Non-pigmented ciliary epithelial cell (primary cell): ENCODE measurements at places on chromosomes 16 and 17.
A peak's percentile ranks its signal among the peaks of the same experiment; 100 is the strongest.

GRCh38 chr17:49382556-49382955, 20.5 kb upstream of the ZNF652 start:
- DNase-seq, result no peak

- no peak for DNase-seq
Measured at GRCh38 chr17:65103896-65104295, 33.3 kb upstream of the RGS9 start.

- DNase-seq, result peak; percentile 65
Measured at GRCh38 chr17:37047631-37048104, 98.9 kb downstream of the AATF start.

- no peak for DNase-seq
Measured at GRCh38 chr17:29255926-29256522, 9.4 kb downstream of the CRYBA1 start.

- DNase-seq, result no peak
Measured at GRCh38 chr17:36182176-36183000, 6.0 kb upstream of the TBC1D3B start.

- DNase-seq, result no peak
Measured at GRCh38 chr16:11605564-11605886, 18.8 kb upstream of the LITAF start.

DNA sequence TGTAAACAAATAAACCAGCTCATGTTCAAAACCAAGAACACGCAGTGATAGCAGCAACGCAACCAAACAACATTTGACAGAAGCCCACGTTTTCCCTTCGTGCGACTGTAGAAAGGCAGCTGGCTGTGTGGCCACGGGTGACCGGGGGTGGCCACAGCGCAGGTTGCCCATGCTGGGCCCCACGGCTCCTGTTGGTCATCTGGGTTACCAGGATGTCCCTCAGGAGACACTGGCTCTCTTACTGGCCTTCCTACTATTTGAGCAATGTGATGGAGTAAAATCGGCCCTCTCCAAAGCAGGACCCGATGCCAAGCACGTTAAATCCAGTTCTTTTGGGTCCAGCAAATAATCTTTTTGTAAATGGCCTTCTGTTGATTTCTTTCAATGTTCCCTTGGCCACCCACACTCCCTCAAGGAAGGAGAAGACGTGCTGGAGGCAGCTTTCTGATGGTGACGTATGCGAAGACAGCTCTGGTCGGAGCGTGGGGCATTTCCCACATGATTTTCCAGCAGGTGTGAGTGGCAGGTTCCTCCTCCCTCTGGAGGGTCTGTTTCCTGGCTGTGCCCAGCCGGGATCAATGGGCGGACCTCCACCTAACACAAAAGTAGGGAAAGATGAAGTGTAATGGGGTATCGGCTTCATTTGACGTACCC, 143.1 kb upstream of the CHMP6 start:
- DNase-seq, result no peak

GRCh38 chr17:60640503-60640902, 37.1 kb upstream of the BCAS3 start:
- no peak for DNase-seq

DNA sequence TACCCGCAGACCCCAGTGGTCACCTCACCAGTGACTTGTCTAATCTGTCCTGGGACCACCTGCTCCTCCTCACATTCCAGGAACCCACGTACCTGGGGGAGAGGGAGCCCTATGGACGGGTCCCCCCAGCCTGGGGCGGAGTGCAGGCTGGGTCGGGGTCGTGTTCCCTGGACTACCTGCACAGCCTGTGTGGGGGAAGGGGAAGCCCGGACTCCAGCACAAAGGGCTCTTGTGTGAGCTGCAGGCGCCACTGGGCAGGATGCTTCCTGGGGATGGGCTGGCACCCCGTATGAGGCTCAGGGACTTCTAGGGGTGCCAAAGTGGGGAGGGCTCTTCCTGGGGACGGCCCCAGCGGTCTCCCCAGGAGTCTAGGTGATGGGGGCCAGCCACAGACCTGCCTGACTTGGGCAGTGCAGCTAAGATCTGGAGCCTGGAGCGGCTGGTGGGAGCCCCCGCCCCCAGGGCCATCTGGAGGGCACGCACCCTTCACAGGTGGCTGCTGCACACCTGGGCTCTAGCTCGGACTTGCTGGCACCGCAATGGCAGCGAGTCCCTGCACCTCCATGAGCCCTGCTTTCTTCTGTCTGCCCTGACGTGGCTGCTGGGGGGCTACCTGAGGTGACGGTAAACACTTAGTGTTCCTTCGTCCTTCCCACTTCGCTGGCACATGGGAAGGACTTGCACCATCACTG, 7.5 kb downstream of the VASN start:
- DNase-seq, result no peak

GRCh38 chr16:89140981-89141883, 30.3 kb upstream of the CDH15 start:
- no peak for DNase-seq

GRCh38 chr17:49121696-49122292, 10.8 kb upstream of the B4GALNT2 start:
- no peak for DNase-seq

- DNase-seq, result no peak
Measured at GRCh38 chr16:19432429-19432828, 14.7 kb downstream of the TMC5 start.

DNA sequence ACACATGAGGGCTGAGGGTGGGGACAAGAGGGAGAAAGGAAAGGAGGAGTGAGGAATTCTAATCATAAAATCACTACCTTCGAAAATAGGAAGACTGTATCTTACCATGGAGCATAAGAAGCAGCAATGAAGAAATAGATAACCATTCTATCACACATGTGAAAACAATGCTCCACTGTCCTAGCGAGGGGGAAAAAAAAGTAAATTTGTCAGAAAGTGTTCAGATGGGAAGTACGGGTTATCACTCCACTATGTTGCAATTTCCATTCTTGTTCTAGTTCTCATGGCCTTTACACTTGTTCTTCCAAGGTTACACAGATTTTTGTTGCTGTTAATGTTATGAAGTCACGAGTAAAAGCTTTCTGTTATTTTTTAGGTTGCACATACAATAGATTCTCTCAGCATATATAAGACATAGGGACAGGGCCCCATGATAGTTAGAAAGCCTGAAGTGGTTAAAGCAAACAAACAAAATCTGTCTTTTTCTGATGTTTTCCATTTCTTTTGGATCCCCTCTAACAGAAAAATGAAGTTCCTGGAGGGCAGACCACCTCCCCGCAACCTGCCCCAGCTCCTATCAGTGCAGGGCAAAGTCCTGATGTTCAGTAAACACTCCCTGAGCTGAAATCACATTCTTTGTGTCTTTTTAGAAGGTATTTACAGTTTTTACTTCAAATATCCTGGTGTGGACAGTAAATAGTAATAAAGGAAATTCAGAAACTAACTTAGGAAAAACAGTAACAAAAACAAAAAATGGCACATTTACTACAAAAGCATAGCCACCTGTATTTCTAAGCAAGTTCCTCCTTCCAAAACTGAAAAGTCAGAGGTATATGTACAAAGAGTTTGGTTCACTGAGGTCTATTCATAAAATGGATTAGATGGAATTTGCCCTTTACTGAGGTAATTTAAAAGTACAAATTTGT, 13.7 kb downstream of the MMD start:
- no peak for DNase-seq

GRCh38 chr16:73176577-73177013, 128.7 kb upstream of the ZFHX3 start:
- DNase-seq, result peak; percentile 81

DNA sequence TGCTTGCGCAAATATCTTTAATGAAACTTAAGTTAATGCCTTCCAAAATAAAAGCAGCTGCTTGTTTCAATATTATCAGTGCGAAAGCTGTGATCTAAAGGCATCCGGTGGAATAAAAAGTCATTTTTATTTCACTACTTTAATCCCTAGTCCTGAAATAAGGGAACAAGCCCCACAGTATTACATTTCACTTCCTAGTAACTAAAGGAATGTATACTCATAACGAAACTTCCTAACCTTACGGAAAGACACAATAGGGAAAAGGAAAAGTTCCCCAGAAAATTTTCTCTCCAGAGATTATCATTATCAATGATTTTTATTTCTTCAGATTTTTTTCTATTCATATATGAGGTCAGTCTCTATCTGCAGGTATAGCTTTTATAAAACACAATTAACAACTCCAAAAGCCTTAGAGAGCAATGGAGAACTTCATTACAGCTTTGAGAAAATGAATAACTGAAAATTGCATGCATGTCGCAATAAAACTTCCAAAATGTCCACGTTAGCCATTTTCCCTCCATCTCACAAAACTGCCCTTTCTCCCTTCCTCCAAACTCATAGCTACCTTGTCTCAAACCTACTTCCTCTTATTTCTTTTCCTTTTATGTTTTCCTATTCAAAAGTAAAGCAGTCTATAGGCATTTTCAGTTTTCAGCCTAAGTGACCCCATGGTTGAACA, 154.3 kb upstream of the MED13 start:
- DNase-seq, result no peak

DNA sequence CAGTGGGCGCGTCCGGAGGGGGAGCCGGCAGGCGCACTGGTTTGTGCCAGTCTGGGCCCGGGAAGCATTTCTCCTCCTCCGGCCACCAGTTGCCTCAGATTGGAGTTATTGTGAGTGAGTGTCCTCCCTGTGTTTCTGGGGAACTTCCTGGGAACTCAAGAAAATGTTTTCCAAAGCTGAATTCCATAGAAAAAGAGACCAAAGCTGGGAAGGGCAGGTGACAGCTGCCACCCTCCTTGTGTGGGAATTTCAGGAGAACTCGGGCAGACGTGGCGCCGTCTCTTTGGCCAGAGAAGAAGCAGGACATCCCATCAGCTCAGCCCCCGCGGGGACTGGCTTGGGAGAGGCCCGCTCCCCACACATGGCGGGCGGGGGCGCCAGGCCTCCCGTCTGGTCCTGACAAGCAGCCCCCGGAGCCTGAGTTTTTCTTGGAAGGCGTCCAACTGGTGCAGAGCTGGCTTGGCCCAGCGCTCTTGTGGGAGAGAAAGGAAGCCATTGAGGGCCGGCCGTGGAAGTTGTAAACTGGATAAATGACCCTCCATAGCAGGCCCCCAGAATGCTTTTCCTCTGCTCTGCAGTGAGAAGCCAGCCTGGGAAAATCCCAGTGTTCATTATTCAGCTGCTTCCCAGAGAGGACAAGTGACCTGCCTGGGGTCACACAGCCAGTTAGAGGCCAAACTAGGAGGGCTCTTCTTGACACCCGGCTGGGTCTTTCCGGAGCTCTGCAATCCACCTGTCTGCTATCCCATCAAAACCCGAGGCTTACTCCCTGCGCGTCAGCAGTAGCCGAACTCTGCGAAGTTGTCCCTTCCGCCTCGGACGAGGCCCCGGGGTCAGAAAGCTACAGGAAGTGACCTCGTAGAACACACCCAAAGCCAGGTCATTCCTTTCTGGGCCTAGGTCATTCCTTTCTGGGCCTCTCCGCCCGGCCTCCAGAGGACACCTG, 39.2 kb upstream of the GSE1 start:
- DNase-seq, result no peak

DNA sequence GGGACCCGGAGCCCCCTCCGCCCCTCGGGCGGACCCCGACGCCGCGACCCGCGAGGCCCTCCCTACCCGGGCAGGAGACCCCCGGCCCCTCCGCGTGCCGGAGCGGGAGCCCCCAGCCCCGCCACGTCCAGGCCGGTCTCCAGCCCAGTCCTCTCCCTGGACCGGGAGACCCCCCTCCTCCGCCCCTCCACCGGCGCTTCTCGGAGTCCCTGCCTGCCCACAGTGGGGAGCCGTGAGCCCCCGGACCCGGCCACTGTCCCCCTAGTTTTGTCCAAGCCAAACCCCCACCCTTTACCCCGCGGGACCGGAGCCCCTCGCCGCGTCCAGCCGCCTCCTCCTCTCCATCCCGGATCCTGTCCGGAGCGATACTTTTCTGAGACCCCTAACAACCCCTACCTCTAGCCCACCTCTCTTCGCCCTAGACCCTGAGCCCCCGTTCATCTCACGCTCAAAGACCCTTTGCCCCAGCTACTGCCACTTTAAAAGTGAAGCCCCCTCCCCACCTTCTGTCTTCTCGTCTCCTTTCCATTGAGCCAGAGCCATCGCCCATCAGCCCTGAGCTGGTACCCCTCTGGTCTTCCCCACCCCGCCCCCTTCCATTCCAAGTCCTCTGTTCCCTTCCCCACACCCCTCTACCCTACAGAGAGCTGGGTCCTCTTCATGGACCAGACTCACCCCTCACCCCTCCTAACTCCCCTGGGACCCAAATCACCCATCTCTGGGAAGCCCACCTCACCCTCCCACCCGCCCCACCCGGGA, 1.0 kb downstream of the NECAB2 start:
- DNase-seq, result no peak

DNA sequence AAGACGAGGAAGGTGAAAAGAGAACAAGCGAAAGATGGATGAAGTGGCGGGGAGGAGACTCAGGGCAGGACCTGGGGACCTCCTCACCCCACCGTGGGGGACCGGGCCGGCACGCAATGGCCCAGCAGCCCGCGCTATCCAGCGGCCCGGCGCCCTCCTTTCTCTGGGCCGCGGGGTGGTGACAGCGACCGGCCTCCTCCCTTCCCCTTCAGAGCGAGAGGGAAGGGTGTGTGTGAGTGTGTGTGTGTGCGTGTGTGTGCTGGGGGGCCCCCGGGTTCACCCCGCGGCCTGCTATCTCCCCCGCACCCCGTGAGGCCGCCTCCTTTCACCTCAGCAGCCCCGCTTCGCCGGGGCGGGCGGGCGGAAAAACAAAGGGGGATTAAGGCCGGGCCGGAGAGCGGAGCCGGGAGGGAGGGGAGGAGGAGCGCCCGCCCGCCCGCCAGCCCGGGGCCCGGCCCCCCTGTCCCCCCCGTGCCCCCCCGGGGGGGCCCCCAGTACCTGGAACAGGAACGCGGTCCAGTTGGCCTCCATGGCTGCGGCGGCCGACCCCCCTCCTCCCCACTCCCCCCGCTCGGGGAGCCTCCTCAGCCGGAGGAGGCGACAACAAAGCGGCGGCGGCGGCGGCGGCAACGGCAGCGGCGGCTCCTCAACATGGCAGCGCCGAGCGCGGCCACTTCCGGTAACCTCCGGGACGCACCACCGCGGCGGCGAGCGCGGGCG, at the start of gene VEZF1:
Gene VEZF1 (minus strand): TSS at position 674 of the 720 bp plus-strand sequence. CDS start 143 bp downstream, at position 531.
- no peak for DNase-seq

GRCh38 chr17:80160536-80160935, 9.3 kb upstream of the CARD14 start:
- no peak for DNase-seq

GRCh38 chr17:78751447-78752161, 30.5 kb downstream of the CYTH1 start:
- no peak for DNase-seq

DNA sequence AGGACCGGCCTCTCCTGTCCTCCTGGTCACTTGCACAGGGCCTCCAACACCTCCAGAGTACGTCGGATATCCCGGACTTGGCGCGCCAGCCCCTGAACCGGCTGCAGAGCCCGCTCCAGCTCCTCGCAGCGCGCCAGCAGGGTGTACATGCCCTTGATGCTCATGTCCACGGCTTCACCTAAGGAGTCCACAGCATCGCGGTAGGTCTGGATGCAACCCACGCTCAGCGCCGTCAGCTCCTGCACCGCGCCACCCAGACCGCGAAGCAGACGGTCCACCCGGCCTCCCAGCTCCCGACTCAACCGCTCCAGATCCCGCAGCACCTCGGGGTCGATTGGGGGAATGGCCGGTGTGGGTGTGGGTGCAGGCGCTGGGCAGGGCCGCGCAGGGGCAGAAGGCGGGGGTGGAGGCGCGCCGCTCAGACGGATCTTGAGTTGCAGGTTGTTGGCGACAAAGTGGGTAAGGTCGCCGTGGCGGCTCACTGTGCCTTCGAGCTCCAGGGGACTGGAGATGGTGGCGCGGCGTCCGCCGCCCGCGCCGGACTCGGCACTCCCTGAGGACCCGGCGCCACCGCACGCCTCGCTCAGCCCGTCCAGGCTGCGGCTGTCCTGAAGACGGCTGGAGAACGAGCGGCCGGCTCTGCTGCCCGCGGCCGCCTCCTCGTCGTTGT, 804 bp downstream of the BORCS6 start:
- no peak for DNase-seq

GRCh38 chr17:33976831-33977230, 278.3 kb upstream of the CCL2 start:
- DNase-seq, result no peak
